ENCODE measurements at places on chromosomes 1 and 21.

DNA sequence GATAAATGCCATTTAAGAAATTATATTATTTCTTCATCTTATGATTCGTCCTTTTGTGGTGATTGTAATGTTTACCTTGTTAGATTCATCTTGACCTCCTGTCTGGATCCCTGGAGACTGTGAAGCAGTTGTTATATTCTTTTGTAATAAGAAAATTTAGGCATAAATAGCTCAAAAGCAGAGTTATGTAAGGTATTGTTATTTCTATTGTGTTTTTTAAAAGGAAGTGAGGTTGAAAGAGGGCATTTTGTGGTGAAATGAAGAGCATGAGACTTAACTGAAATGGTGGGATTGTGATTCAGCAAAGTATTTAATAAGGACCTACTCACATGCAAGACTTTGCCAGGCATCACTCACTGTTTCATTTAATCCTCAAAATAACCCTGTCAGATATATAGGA, 104.0 kb downstream of the PDE4B start:
- no peak for DNase-seq

- DNase-seq = peak; percentile 28
Measured at GRCh38 chr1:240149484-240150094, 57.9 kb downstream of the FMN2 start.

GRCh38 chr1:234683861-234684632, 74.1 kb upstream of the IRF2BP2 start:
- peak; percentile 97 for DNase-seq

- no peak for DNase-seq
Measured at GRCh38 chr1:172390683-172391551, 29.6 kb upstream of the C1orf105 start.

GRCh38 chr1:238331557-238331956, 440.8 kb upstream of the ZP4 start:
- DNase-seq = no peak

DNA sequence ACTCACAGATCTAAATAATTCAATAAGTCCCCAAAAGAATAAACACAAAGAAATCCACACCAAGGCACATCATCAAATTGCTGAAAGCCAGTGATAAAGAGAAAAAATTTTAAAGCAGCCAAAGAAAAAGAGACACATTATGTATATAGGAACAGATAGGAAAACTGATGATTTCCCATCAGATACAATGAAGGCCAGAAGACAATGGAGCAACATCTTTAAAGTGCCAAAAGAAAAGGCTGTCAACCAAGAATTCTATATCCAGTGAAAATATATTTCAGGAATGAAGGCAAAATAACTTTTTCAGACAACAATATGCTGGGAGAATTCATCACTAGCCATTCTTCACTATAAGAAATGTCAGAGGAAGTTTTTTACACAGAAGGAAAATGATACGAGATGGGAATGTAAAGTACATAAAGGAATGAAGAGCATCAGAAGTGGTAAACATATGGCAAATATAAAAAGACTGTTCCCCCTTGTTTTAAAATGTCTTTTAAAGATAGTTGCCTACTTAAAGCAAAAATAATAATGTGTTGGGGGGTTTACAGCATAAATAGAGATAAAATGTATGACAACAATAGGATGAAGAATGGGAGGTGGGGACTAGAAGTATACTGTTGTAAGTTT, 9.4 kb upstream of the MYOG start:
- no peak for DNase-seq

- DNase-seq = peak; percentile 88
Measured at GRCh38 chr1:179881642-179882252, 338 bp upstream of the TOR1AIP1 start.

- peak; percentile 75 for DNase-seq
Measured at GRCh38 chr1:11352816-11353799, 80.1 kb downstream of the UBIAD1 start.

- no peak for DNase-seq
Measured at GRCh38 chr1:87061742-87062156, 147.3 kb downstream of the HS2ST1 start.

DNA sequence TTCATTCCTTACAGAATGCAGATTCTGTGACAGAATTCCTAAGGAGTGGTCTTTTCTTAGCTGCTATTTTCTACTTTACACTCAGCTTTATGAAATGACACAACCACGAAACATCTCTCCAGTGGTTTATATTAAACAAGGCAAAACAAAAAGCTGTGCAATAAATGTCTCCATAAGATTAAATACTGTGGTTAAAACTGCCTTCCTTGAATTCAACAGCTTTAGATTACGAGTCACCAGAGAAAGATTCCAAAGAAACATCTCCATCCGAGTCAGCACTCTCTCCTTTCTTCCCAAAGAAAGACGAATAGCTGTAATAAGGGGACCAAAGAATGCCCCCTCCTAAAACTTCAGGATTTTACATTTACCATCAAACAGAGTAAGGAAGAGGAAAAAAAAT, 4.6 kb upstream of the C1orf87 start:
- DNase-seq = no peak

- no peak for DNase-seq
Measured at GRCh38 chr1:74681001-74681400, 7.4 kb upstream of the ERICH3 start.

- DNase-seq = no peak
Measured at GRCh38 chr1:147264158-147264768, 21.8 kb downstream of the CHD1L start.

- DNase-seq = no peak
Measured at GRCh38 chr1:36008546-36009197, 75.2 kb upstream of the TEKT2 start.

DNA sequence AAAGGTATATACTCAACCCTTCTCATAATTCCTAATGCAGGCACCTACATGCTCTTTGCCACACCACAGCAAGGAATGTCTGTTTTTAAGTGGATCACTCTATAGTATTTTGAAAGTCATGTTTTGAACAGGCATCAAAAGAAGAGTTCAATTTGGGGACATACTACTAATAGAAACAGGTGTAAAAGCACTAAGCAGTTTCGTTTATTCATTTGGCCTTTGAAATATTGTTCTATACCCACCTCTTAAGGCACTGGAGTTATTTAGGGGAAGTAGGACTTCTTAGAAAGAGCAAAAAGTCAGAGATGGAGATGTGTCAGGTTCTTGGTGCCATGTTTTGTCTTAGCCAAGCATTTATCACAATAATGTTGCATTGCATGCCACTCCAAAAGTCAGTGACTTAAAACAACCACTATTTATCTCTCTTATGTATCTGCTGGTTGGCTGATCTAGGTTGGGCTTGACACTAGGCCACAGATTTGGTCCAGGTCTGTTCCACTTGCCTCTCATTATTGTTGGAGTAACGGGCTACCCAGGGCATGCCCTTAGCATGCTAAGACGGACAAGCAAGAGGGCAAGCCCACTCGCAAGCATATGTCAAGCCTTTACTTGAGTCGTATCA, 107.5 kb downstream of the RGL1 start:
- no peak for DNase-seq

GRCh38 chr1:39145331-39145965, 59.0 kb upstream of the MACF1 start:
- no peak for DNase-seq

DNA sequence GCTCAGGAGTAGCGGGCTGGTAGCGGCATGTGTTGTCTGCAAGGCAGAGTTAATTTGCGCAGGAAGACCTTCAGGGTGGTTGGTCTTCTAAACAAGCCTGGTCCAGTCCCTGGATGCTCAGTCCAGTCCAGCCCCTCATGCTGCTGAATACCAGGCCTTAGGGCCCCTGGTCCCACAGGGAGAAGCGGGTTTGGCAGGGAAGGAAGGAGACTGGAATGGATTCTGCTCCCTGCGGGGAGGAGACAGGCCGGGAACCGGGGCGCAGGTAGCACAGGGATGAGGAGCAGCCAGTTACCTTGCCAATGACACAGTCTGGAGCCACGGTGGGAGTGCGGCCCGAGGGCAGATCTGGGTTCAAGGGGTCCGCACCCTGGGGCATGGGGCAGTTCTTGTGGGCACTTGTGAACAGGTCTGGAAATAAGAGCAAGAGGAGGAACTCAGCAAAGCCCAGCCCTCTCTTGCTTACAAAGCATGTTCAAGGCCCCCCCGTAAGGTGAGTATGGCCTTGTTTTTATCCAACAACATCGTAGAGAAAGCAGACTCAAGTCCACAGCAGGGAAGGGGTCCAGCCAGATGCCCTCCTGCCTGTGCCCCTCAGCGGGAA, 10.1 kb downstream of the FAM131C start:
- no peak for DNase-seq

DNA sequence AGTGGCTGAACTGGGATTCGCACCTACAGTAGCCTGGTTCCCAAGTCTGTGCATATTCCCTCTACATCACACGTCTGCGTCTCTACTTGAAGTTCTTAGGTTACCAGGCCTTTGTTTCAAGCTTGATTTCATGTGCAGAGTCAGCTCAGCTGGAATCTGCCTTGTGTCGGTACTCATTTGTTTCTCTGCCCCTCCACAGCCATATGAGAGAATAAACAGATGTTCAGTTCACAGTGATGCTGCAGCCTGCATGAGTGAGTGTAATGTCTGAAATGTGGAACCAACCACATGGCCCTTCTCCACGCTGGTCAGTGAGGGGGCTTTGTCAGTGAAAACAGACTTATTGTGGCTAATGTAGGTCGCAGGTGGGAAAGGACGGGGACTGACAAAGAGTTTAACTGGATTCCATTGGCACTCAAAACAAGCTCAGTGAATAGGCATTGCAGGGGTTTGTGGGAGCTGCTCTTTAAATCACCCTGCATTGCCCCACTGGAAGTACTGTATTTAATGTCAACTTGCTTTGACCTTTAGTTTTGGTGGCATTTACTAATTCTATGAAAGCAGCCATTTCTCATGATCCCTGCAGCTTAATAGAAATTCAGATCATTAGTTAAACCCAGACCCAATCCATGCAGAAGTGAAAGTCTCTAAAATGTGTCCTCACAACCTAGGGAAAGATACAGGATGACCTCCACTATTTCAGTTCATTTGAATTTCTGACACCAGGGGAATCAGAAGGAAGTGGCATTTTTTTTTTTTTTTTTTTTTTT, 136.4 kb upstream of the FAM78B start:
- no peak for DNase-seq

DNA sequence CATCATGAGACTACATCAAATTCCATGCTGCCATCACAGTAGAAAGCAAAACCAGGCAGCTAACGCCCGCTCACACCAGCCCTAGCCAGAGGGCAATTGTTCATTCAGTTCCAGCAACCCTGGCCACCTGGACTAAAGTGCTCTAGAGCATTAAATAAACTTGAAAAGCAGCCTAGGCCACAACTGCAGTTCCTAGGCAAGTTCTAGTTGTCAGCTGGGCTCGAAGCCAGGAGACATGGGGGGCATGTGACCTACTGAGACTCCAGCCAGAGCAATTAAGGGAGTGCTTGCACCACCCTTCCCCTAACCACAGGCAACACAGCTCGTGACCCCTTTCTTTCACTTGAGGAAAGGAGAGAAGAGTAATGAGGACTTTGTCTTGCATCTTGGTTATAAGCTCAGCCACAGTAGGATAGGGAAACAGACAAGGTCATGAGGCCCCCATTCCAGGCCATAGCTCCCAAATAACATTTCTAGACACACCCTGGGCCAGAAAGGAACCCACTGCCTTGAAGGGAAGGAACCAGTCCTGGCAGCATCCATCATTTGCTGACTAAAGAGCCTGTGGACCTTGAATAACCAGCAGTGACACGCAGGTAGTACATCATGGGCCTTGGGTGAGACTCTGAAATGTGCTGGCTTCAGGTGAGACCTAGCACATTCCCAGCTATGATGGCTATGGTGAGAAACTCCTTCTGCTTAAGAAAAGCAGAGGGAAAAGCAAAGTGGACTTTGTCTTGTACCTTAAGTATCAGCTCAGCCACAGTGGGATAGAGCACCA, 77.0 kb downstream of the ZZZ3 start:
- peak; percentile 32 for DNase-seq

- no peak for DNase-seq
Measured at GRCh38 chr1:77030401-77031105, 163.3 kb downstream of the ST6GALNAC5 start.

- DNase-seq = no peak
Measured at GRCh38 chr1:45478121-45478814, 12.7 kb downstream of the TESK2 start.

DNA sequence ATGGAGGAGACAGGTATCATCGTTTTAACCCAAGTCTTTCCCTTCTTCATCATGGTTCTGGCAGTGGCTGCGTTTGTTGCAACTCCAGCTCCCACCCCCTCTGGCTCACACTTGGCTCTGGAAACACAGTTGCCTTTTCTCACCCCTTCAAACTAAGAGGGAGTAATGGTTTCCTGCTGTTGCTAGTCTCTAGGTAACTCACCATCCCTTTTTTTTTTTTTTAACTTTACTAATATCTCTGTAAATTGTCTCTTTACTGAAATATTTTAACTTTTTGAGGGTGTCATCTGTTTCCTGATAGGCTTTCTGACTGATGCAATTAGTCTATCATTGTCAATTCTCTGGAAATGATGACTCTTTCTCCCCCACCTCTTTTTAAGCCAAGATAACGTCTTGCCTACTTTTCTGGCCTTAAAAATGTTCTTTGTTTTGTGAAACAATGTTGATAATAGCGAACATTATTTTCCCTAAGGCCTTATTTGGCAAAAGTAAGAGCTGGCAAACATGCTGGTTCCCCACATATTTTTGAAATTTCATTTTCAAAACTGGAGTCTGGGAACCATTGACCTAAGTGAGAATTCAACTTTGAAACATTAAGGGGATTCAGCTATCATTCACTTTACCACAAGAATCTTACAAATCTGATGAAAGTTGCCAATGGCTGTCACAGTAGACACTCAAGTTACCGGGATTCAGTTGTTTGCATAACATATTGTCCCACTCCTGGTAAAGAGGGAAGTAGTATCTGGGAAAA, 85.3 kb downstream of the LEPR start:
- DNase-seq = no peak

GRCh38 chr1:161973924-161974845, 49.5 kb downstream of the OLFML2B start:
- DNase-seq = no peak

DNA sequence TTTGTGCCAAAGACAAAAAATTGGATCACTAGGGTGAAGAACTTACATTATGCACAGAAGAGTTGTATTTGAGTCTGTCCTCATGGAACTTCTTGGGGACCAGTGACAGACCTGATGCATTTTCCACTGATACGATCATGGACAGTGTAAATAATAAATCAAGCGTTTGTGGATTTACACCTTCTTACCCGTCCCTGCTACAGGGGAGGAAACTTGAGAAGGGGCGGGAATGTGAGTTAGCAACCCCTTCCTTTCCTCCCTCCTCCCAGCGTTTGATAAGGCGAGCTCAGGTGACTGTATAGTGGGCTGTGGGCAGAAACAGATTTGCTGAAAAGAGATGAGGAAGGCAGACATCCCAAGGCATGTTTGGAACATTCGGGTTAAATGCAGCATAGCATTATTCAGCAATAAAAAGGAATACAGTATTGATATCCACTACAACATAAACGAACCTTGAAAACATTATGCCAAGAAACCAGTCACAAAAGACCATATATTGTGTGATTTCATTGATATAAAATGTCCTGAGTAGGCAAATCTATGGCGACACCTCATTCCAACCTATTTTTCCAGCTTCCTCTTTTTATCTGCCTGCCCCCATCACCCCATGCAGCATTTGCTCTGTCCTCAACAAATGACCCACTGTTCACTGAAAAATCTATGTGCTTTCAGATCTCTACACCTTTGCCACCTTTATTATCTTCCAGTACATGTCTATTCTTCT, 128.7 kb downstream of the ZZZ3 start:
- no peak for DNase-seq

- peak; percentile 42 for DNase-seq
Measured at GRCh38 chr1:17207540-17207939, 2.6 kb downstream of the PADI1 start.

- DNase-seq = no peak
Measured at GRCh38 chr21:44795342-44795741, 6.3 kb downstream of the UBE2G2 start.

Measured in NB4 (cell line).